Adrenal gland (tissue), 19 donors: ENCODE measurements at places on chromosomes 7 and 10. TPM values are rescaled to one million over a fixed set of nuclear protein-coding genes. Genes with fewer than 3 reads are reported as not detected.

Gene GFRA1
- 8.1 TPM for total RNA-seq

Gene ANKRD1
- total RNA-seq: 0.28 TPM

Gene TMEM176A
- 11.9 TPM for total RNA-seq

Gene HIP1
- total RNA-seq: 34.0 TPM

Gene PNLIPRP1
- total RNA-seq: not detected

GRCh38 chr10:115514895-115515294 is 421.7 kb downstream of the ATRNL1 start:
- no peak for DNase-seq
- no peak overlapping the region for H3K27ac ChIP-seq
- no peaks in the 10 kb centered on the region for H3K4me1 ChIP-seq
- no peaks in the 10 kb centered on the region for H3K27me3 ChIP-seq
- H3K4me3 ChIP-seq: no peak overlapping the region

DNA sequence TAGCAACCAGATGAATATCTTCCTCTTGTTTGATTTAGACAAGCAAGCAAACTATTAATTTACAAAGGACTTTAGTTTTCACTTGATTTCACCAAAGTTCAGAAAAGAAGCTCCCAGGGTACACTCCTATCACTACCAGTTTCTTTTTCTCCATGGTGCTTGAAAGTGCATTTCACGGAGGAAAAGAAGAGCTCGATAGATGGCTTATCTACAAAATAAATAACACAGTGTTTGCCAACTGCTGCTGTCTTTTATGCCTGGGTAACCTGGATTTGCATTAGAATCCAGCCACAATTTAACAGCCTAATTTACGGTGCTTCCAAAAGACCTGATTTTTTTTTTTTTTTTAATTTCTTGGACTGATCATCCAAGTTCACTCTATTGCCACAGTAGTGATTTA is 275.7 kb downstream of the GPR37 start:
- no peaks in the 10 kb centered on the region for H3K27me3 ChIP-seq
- H3K4me3 ChIP-seq: no peak overlapping the region
- H3K4me1 ChIP-seq: no peaks in the 10 kb centered on the region
- H3K36me3 ChIP-seq: no peaks in the 10 kb centered on the region

- DNase-seq: peak; percentile 23
- H3K27ac ChIP-seq: peak overlapping the region; percentile 2
- peaks cover 7% of the 10 kb centered on the region for H3K27me3 ChIP-seq
- no peaks in the 10 kb centered on the region for H3K36me3 ChIP-seq
Measured at GRCh38 chr7:141074162-141074991, 513 bp downstream of the TMEM178B start.

GRCh38 chr7:22628112-22628511 is 98.9 kb upstream of the IL6 start:
- H3K27me3 ChIP-seq: no peaks in the 10 kb centered on the region
- no peaks in the 10 kb centered on the region for H3K36me3 ChIP-seq
- no peaks in the 10 kb centered on the region for H3K4me1 ChIP-seq
- no peak overlapping the region for H3K27ac ChIP-seq

DNA sequence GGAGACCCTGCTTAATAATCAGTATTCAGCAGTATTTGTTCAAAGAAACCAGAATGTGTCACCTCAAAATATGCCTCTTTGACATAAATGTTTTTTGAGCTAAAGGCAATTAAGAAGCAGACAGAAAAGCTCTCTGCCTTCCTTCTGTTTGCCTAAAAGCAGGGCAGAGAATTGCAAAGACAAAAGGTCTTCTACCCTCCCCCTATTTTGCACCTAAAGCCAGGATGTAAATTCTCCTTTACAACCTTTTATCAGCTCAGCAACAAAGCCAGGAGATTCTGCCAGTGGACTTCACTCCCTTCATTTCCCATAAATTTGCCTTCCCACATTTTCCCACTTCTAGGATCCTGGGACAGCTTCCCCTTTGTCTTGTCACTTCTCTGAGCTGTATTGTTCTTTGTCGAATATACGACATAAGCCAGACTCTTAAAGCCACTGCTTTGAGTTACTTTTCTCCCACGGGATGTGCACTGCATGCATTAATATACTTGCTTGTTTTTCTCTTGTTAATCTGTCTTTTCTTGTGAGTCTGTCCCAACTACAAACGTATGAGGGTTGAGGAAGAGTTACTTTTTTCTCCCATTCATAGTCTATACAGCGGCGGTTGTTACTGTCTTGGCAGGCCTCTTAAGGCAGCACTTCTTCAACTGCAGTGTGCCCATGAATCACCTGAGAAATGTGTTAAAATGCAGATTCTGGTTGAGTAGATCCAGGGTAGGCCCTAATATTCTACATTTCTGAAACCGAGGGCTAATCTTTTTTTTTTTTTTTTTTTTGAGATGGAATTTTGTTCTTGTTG is 48.2 kb downstream of the ST8SIA6 start:
- no peak overlapping the region for H3K4me3 ChIP-seq
- no peak overlapping the region for H3K27ac ChIP-seq
- H3K36me3 ChIP-seq: no peaks in the 10 kb centered on the region
- H3K4me1 ChIP-seq: no peaks in the 10 kb centered on the region

GRCh38 chr7:151351967-151352366 is 10.4 kb downstream of the NUB1 start:
- H3K27ac ChIP-seq: no peak overlapping the region
- no peak overlapping the region for H3K4me3 ChIP-seq
- no peaks in the 10 kb centered on the region for H3K27me3 ChIP-seq
- H3K4me1 ChIP-seq: peaks cover 23% of the 10 kb centered on the region
- H3K36me3 ChIP-seq: no peaks in the 10 kb centered on the region
- DNase-seq: no peak

DNA sequence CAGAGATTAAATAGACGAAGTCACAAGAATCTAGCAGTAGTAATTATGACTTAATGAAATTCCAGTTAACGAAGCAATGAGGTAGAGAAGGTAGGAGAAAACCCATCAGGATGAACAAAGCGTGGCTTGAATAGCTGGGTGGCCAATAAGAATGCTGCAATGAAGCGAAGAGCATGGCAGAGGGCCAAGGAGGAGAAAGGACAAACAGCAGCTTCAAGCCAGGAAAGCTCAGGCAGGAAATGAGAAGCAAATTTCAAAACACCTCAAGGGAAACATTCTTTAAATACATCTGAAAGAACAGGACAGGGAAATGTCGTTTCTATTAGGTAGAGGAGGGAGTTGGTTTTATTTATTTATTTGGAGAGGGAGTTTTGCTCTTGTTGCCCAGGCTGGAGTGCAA is 122.5 kb downstream of the KIAA1217 start:
- no peak overlapping the region for H3K4me3 ChIP-seq
- peaks cover 9% of the 10 kb centered on the region for H3K4me1 ChIP-seq
- H3K36me3 ChIP-seq: no peaks in the 10 kb centered on the region
- peak; percentile 83 for DNase-seq
- H3K27ac ChIP-seq: no peak overlapping the region
